Skin of body (tissue), 3 donors: ENCODE measurements at places on chromosomes 11 and 22. TPM values are rescaled to one million over a fixed set of nuclear protein-coding genes. Genes with fewer than 3 reads are reported as not detected.
A peak's percentile ranks its signal among the peaks of the same experiment; 100 is the strongest.

DNA sequence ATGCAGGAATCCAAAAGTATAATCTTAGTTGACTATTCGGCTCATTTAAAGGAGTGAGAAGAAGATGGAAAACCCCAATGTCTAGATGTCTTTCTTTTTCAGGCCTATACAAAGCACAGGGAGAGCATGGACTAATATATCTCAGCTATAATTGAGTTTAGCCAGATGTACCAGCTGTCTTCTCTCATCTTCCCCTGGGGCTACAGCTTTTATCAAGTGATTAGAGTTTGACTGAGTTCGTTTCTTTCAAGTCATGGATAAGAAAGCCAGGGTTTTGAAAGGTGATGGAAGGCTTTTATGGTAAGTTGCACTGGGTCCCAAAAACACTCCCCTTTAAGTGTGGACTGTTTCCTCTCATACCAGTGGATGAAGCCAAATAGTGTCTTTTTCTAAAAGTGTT is 1172.8 kb upstream of the TENM4 start:
- DNase-seq: no peak

DNA sequence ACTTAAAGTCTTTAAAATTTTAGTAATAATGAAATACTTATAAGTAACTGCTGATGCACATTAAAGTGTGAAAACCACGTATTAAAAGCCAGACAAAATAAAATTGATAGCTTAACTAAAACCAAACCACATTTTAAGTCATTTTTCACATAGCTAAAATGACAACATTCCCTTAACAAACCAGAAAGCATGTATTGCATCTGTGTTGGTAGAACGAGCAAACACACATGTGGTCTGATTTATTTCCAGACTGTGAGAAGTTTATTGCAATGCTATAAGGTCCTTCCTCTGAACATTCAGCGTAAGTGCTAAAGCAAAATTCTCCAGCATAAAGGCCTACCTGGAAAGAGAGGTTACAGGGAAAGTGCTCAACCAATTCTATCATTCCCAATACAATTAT is 57.8 kb downstream of the ARHGAP20 start:
- DNase-seq: peak; percentile 84

GRCh38 chr11:124746621-124747243 is 5.3 kb downstream of the VSIG2 start:
- DNase-seq: no peak

The TRPC6 gene
- 34.8 TPM for total RNA-seq

The EHBP1L1 gene
- total RNA-seq: 49.5 TPM

DNA sequence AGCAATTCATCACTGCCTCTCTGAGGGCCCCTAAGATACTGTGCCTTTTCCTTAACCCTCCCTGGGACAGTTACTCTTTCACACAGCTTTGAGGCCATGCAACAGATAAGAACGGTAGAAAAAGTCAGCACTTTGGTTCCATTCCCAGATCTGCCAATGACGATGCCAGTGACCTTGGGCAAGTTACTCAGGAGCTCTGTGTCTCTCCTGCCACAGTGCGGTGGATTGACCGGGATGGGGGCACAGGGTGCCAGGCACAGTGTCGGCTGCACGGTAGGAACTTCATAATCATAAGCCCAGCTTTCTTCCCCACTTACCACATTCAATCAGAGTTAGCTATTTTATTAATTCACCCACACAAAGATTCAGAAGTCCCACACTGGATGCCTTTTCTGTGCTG is 1041.8 kb downstream of the TBC1D22A start:
- DNase-seq: no peak

DNA sequence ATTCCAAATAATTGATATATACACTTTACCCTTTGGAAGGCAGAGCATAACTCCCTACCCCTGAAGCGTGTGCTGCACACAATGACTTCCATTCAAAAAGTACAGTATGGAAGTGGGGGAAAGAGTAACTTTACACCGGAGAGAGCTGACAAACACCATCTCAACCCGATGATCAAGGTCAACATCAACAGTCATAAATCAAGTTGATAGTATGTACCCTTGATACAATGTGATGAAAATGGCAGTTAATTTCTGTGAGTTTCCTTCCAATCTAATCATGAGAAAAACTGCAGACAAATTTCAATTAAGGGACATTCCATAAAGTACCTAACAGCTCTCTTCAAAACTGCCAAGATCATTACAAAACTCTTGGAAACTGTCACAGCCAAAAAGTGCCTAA is 6.0 kb upstream of the DEUP1 start:
- DNase-seq: no peak

GRCh38 chr22:44862981-44863860 is 110.8 kb downstream of the ARHGAP8 start:
- no peak for DNase-seq

GRCh38 chr11:70583781-70584218 is 185.5 kb downstream of the CTTN start:
- DNase-seq: no peak

The OR5P2 gene
- not detected for total RNA-seq

- no peak for DNase-seq
Observed at GRCh38 chr22:25027959-25028840, 75.7 kb downstream of the KIAA1671 start.

DNA sequence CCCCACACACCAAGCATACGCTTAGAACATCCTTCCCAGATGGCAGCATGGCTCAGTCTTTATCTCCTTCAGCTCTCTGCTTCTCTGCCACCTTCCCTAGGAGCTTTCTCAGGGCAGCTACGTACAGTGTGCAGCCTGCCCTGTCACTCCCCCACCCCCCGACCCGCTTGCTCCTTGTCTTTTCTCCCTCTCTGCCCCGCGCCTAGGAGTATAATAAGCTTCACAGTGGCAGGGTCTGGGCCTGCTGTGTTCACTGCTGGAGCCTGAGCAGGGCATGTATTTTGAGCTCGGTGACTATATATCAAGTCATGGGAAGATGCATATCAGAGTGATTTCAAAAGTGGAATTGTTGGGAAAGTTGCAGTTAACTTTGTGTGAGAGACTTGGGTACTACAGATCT is 55.8 kb upstream of the ADSL start:
- no peak for DNase-seq

GRCh38 chr11:2890466-2891294 is 5.1 kb upstream of the CDKN1C start:
- DNase-seq: no peak

The FIBIN gene
- 21.8 TPM for total RNA-seq

DNA sequence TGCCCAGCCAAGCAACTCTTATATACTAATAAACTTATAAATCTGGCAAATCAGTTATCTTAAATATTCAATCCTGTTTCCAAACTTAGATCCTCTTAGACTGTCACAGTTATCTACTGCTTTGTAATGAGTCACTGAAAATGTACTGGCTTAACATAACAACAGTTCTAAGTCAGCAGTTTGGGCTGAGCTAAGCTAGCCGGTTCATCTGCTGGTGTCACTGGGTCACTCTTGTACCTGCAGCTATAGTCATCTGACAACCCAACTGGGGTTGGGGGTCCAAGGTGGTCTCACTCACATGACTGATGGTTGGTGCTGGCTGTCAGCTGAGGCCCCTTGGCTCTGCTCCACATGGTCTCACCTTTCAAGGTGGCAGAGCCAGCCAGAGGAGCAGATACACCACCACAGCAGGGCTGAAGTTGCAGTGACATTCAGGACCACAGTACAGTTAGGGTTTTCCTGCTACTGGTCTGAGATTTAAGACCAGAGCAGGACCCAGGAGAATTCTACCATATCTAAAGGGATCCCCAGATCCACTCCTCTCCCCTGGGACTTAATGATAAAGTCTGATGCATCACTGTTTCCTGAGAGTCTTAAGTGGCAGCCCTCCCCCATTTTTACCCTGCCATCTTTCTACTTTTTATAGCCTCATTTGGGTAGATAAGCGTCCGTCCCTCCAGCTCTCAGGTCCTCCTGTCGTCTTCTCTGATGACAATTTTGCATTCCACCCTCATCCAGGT is 7.9 kb upstream of the MACROD1 start:
- DNase-seq: no peak

GRCh38 chr22:29138556-29139305 is 65.9 kb downstream of the KREMEN1 start:
- DNase-seq: no peak

DNA sequence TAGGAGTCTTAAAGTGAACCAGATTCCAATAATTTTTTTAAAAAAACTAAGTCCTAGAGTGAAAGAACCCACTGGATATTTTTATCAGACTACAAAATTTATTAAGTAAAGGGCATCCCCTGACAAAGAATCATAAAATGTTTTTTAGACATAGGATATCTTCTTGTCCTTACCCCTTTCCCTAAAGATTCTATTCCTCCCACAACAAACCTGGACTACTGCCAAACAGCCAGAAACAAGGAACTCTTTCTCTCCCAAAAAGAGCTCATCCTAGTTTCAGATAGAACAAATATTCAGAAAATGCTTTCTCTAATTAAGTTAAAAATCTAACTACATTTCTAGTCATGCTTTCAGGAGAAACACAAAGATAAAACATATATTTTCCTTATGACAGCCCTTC is 327.1 kb downstream of the FAM181B start:
- no peak for DNase-seq

The MS4A10 gene
- total RNA-seq: not detected

DNA sequence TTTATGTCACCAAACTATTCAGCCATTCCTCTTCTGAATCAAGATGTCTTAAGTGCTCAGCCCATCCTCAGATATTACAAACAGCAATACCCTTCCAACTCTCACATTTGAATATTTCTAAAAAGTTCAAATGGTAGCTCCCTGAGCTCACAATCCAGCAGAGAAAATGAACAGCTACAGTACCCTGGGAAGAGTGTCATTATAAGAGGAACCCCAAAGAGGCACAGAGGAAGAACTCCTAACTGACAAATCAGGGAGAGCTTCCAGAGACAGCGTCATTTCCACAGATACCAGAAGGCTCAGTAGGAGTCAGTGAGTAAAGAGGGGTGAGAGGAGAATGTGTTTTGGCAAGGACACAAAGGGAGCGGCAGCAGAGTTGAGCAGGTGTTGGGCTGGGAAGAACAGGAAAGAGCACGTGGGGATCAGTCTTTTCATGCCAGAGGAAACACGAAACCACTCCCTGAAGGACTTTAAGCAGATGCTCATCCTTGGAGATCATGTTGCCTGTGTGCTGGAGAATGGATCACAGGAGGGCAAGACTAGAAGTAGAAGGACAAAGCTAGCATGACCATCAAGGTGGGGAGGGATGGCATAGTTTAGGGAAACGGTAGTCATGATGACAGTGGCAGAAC is 4.3 kb downstream of the CLTCL1 start:
- peak; percentile 45 for DNase-seq

DNA sequence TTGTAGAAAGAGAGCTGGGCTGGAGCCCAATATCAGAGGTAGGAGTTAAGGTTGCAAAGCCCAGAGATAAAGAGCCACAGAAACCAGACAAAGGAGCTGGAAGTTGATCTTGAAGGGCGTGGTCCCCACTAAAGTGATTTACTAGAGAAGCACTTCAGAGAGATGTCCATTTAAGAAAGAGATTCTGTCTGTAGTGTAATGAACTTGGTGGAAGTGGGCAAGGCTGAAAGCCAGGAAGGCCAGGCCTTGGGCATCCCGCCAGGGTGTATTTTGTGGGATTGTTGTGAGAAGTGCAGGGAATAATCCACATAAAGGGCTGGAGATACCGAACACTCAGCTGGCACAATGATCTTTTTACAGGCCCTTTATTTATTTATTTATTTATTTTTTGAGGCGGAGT is 1398.8 kb downstream of the TBC1D22A start:
- no peak for DNase-seq

DNA sequence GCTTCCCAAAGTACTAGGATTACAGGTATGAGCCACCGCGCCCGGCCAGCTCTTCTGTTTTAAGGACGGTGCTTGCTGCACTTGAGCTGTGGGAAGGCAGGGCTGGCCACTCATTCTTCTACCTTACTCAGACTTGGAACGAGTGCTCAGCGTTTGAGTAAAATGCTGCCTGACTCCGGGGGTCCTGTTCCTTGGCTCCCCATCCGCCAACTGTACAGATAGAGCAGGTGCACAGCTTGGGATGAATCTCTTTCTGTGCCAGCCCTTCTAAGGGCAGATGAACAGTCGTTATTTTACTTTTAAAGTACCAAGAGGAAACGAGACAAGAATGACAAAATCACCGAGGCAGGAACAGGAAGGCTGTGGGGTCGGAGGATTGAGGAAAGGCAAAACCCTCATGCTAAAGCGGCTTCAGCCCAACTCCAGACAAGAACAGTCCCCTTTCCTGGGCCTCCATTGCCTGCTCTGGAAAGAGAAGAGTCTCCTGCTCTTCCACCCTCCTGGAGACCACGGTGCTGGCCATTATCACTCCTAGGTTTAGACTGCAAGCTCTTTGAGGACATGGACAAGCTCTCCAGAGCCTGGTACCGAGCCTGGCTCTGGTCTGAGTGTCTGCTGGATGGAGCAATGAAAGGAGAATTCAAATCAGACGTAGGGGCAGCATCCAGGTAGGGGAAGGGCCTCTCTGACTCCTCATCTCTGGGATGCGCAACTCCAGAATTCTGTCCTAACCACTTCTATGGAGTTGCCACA is 1.1 kb upstream of the SUN2 start:
- DNase-seq: no peak

The SHANK2 gene
- 8.8 TPM for total RNA-seq

The OR4C6 gene
- total RNA-seq: not detected

- peak; percentile 74 for DNase-seq
Observed at GRCh38 chr22:19886605-19887255, 32.1 kb upstream of the GNB1L start.

DNA sequence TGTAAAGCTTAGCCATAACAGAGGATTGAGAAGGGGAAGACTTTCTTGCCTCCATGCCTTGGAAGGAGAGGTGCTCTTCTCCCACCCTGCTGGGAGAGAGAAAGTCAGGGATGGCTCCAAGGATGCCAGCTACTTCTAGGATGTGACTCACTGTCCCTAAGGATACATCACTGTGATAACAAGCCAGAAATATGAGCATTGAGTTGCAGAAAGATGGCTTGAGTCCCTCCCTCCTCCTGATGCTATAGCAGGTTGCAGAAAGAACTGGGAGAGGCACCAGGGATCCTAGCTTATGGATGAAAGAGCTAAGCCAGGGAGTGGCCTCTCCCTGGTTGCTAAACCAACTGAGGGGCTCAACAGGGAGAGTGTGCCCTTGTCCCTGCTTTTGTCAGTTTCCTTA is 27.8 kb upstream of the FJX1 start:
- no peak for DNase-seq

The OR56A5 gene
- total RNA-seq: not detected

- no peak for DNase-seq
Observed at GRCh38 chr11:37857726-37858125, 1259.7 kb upstream of the RAG2 start.

The C11orf24 gene
- 18.5 TPM for total RNA-seq

The OSBPL5 gene
- 19.6 TPM for total RNA-seq
